ENCODE measurements at places on chromosomes 6 and 20.

GRCh38 chr20:9163251-9163650 lies 94.4 kb downstream of the PLCB4 start:
- no peak for DNase-seq

- no peak for DNase-seq
These were observed 202.3 kb upstream of the RIN2 start for GRCh38 chr20:19555726-19556125.

GRCh38 chr20:47981222-47981621 lies 195.9 kb upstream of the SULF2 start:
- no peak for DNase-seq

DNA sequence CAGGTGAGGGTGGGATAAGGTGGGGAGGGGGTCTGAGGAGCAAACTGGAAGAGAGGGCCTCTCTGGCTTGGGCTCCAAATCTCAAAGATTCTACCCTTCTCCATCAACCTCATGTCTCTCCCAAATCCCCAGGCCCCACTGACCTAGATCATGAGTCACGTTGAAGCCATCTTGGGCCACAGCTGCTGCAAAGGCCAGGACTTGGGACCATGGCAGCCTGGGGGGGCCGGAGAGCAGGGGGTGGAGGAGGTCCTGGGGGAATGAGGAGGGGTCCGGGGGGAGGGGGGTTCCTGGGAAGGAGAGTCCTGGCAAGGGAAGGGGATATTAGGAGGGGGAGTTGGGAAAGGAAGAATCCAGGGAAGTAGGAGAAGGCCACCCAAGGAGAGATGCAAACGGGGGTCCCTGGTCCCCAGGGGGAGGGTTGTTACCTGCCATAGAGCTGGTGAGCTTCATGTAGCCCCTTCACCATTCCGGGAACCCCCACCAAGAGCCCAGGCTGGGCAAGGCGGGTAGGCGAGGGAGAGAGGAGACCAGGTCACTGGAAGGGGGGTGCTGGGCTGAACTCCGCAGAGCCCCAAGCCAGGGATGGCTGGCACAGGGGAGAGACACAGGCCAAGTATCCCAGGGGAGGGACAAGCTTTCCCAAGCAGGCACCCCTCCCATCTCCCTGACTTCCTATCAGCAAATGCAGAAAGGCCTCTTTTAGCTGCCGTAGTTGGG lies 12.7 kb downstream of the GGT7 start:
- no peak for DNase-seq

- DNase-seq = no peak
These were observed 2.3 kb downstream of the DST start for GRCh38 chr6:56640374-56640773.

DNA sequence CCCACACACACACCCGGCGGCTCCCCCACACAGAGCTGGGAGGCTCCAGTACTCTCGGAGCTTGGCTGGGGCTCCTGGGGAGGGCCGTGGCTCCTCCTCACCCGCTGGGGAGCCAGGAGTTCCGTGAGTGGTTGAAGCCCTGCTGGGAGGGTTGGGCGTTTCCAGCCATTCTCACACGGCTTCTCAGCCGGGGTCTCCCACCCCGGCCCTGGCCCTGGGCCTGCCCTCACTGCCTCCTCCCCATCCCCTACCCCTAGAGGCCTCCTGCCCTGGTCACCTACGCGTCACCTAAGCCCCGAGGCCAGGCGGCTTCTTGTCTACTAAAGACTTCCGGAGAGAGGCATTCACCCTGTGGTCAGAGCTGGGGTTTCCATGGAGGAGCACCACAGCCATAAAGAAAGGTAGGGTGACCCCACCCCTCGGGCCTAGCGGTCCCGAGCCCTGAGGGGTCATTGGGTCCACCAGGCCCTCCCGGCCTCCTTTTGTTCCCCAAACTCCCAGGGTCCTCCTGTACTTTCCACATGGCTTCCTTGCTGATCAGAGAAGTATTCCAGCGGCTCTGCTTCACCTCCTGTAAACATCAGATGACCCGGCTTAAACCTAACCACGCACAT lies 99.3 kb downstream of the TTLL2 start:
- no peak for DNase-seq

GRCh38 chr6:29845405-29846006 lies 17.9 kb downstream of the HLA-G start:
- DNase-seq = no peak

- DNase-seq = no peak
These were observed 350.9 kb downstream of the SMOC2 start for GRCh38 chr6:168791917-168792316.

DNA sequence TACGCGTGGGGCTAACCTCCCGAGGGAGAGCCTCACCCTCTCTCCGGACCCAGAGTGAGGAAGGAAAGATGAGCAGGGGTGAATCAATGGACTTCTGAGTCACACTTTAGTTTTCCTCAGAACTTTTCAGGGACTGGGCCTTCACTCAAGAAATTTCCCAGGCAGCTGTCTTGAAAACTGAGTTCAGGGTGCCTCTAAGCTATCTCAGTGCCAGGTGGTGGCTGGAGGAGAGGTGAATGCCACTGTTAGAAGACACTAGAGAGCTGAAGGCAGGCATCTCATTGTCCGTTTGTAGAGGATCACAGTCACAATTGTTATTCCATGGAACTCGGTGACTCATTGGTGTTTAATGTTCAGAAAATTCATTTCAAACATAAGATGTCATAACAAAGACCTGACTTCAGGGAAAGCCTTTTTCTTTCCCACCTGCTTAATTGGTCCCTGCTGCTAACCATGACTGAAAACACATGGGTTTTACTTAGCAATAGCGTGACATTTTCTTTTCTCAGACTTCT lies 5.3 kb upstream of the SERPINB6 start:
- peak; percentile 45 for DNase-seq

DNA sequence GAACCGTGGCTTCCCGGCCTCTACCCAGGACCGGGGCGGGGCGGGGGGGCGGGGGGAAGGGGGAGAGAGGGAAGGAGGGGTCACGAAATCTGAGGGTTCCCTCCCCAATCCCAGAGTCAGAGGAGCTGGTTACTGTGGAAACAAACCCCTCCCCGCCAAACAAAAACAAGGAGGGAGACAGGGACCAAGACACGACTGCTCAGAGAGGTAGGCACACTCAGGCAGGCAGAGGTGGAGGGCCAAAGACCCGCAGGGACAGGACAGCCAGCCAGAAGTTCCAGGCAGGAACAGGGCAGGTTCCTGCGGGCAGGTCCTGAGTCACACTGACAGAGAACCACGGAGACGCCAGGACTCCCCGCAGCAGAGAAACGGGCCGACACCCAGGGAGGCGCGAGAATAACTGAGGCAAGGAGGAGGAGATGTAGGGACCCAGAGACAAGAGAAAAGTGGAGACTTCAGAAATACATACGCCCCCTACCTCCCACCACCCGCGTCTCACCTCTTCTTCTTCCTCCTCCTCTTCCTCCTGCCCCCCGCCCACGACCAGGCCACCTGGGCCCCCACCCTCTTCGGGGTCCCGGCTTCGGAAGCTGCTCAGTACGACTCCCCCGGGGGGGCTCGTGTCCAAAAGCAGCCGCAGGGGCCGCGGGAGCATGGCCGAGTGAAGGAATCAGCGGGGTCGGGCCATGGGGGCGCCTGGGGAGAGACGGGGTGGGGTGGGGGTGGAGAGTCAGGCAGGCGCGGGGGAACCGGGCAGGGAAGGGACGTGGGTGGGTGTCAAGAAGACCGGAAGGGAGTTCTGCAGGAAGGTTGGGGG lies 578 bp downstream of the RGL2 start:
- no peak for DNase-seq

DNA sequence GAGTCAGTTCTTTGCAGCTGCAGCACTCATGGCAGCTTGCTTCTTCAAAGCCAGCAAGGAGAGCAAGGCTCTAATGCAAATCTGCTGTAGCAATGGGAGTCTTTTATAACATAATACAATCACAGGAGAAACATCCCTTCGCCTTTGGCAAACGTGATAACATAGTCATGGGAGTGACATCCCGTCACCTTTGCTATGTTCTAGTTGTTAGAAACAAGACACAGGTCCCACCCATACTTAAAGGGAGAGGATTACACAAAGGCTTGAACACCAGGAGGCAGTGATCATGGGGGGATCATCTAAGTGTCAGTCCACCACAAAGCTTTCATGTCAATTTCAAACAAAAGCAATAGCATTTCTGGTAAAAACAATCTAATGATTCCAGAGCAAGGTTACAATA lies 40.1 kb upstream of the PHACTR2 start:
- no peak for DNase-seq

DNA sequence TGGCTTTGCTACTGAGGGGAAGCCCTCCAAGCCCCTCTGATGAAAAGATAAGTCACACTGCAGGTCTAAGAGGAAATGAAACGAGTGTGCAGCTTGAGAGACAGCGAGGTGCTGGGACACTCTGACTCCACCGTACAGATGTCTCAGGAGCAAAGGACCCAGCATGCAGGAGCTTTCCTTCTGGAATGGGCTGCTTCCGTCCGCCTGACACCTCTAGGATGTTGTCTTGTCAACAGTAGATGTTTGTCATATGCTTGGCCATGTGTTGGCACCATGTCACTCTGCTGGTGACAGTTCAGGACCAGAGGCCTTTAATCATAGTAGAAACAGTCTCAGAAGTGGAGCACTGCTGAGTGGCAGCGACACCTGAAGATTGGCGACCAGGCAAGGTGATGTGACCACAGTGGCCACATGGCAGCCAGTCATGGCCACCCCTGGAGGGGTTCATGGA lies 46.7 kb downstream of the SLC24A3 start:
- no peak for DNase-seq

Measured in HTR-8/SVneo (cell line).